Left renal cortex interstitium (tissue), 4 donors: ENCODE measurements at places on chromosomes 7 and 10.
A peak's percentile ranks its signal among the peaks of the same experiment; 100 is the strongest.

GRCh38 chr7:28091190-28091589 lies 89.4 kb downstream of the JAZF1 start:
- no peak for DNase-seq

- no peak for DNase-seq
Measured at GRCh38 chr10:1573334-1573969, 163.9 kb downstream of the ADARB2 start.

GRCh38 chr7:74396993-74397392 lies 56.7 kb upstream of the GTF2IRD1 start:
- DNase-seq = no peak

- DNase-seq = no peak
Measured at GRCh38 chr10:133023216-133023843, 64.4 kb upstream of the ADGRA1 start.

DNA sequence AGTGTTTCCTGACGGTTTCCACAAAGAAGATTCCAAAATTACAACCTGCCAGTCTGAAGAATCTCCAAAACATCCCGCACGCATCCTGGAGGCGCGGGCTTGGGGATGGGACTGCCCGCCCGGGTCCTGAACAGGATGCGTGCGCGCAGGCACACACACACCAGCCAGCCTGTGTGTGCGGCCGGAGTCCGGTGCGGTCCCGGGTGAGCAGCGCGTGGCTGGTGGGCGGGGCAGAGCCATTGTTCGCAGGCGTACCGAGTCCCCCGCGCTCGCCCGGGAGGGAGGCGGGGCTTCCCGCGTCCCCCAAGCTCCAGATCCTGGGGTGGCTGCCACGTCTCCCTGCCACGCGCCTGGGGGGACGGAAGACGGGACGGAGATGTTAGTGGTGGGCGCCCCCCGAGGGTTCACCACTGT lies 675 bp upstream of the SCD start:
- DNase-seq = peak; percentile 34

GRCh38 chr7:119984247-119984646 lies 288.7 kb upstream of the KCND2 start:
- DNase-seq = no peak

DNA sequence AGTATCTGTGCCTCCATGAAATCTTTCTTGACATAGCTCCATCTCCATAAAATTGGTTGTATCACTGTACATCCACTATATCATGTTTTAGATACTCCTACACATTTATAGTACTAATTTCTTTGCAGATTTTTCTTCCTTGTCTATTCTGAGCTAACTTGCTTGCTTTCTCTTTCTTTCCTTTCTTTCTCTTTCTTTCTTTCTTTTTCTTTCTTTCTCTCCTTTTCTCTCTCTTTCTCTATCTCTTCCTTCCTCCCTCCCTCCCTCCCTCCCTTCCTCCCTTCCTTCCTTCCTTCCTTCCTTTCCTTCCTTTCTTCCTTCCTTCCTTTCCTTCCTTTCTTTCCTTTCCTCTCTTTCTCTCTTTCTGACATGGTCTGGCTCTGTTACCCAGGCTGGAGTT lies 23.7 kb downstream of the TASOR2 start:
- DNase-seq = no peak

- no peak for DNase-seq
Measured at GRCh38 chr7:69880840-69881239, 282.6 kb downstream of the AUTS2 start.

DNA sequence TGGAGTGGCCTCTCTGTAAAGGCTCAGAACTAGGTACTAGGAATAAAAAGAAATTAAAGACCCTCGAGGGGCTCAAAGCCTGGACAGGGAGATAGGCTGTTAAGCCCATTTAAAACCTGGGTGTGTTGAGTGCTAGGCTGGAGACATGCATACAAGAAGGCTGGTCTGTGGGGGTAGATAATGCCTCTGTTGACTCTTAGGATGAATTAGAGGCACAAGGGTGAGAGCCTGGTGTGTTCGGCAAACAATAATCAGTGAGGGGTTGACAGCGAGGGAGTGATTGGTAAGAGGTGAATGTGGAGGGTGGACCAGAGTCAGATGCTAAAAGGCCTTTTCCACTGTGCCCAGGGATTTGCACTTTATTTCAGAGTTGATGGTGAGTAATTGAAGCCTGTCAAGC lies 12.7 kb downstream of the GSTO2 start:
- no peak for DNase-seq

DNA sequence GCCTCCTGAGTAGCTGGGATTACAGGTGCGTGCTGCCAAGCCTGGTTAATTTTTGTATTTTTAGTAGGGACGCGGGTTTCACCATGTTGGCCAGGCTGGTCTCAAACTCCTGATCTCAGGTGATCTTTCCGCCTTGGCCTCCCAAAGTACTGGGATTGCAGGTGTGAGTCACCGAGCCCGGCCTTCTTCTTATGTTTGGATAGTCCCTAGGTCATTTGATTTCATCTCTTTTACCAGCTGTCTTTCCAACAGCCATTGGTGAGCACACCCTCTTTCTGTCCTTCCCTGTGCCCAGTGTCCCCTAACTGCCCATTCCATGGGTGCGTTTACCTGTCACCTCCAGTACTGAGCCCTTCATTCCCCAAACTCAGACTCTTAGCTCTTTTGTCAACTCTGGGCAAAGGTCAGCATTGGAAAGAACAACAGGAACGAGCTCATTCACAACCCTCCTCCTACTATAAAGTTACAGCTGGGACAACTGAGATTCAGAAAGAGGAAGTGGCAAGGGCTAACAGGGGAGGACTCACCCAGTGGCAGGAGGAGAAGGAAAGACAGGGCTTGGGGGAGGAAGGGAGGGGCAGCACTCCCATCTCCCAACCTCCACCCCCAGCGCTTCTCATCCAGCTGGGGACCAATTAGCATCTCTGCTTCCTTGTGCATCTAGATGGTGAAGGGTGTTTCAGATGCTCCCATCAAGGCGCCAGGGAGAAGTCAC lies 5.6 kb downstream of the SSC4D start:
- DNase-seq = no peak

- DNase-seq = no peak
Measured at GRCh38 chr10:53006663-53007526, 234.3 kb upstream of the MBL2 start.

GRCh38 chr7:114755856-114756255 lies 166.0 kb upstream of the MDFIC start:
- no peak for DNase-seq

DNA sequence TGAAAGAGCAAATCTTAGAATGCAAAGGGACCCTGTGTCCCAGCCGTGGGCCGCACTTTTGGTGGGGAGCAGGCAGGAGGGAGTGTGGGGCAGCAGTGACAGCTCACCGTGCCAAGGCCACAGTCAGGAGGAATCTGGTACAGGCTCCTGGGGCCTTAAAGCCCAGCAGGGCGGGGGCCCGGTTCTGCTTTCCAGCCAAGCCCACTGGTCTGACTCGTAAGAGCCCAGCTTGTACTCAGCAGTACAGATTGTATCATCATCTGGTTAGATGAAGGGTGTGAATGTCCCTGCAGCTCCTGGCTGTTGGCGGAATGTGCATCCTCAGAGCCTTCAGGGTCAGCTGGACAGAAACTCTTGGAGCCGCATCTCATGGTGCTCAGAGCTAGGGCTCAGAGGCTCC lies 30.5 kb upstream of the TRIM8 start:
- DNase-seq = no peak

GRCh38 chr10:126073606-126074005 lies 177.2 kb downstream of the FANK1 start:
- DNase-seq = no peak

DNA sequence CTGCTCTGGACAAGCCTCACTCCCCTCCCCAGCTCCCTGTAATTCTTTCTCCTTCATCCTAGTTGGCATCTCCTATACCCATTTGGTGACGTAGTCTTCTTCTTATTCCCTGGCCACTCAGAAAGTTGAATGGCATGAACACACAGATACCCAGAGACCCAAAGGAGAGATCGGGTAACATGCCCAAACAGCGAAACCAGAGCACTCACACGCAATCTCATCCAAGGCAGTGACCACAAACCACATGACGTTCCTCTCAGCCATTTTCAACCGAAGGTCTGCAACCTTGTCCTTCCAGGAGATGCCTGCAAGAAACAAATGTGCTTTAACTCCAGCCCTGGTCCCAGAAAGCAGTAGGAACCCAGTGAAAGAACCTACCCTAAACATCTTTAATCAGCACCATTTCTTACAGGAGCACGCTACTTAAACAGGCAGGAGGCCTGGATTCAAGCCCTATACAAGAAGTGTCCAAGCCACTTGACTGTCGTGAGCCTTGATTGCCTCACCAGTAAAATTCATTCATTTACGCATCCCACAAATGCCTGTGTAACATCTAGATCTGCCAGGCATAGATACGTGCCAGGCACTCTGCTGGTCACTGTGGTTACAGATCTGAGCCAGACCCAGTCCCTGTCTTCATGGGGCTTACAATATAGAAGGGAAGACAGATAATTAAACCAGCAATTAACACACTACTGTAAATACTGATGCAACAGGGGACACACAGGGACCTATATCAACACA lies 37.1 kb downstream of the XPNPEP1 start:
- no peak for DNase-seq

GRCh38 chr7:16609842-16610450 lies 35.6 kb downstream of the ANKMY2 start:
- no peak for DNase-seq

- DNase-seq = no peak
Measured at GRCh38 chr10:1230138-1230537, 174.0 kb downstream of the WDR37 start.

DNA sequence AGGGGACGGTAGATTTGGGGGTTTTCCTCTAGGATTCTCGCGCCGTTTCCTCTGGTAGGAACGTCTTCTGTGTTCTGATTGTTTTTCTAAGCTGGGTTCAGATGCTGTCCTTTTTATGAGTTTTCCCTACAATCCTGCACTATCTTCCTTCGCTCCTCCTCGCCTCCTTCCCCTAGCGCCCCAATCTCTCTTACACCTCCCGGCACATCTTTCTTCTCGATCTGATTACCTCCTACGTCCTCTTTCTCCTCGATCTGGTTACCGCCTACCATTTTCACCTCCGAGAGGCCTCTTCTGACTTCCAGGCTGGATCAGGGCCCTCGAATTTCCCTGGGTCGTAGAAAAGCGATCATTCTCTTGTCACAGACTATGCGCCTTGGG lies 413 bp downstream of the BUD31 start:
- DNase-seq = no peak

GRCh38 chr10:5317547-5318107 lies 47.1 kb upstream of the UCN3 start:
- no peak for DNase-seq

DNA sequence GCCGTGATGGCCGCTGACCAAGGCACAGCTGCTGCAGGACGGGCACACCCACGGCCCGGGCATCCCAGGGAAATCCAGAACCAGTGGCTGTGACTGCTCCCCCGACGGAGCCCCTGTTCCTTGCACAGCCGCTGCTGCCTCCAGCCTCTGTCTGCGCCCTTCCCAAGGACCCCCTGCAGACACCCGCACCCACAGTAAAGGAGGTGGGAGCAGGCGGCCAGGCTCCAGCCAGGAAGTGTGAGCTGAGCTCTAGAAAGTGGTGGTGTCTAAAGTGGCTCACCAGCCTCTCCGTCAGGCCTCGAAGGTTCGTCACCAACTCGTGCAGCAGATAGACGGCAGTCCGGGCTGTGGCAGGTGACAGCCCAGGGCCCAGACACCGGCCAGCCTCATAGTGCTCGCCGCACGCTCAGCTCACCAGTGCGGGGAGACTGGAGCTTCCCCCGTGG lies 306.7 kb downstream of the DNAJB6 start:
- no peak for DNase-seq

DNA sequence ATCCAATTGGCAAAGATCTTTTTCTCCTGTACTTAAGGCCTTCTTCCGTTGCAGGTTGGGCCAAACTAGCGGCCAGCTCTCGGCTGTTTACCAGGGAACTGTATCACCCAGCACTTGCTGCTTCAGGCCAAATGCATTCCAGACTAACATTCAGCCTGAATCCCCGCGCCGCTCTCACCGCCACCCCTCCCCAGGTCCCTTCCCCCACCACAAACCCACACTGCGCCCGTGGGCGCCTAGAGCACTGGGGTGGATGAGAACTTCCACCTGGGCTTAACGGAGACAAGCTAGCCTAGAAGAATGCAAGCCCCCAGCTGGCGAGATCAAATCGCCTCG lies 676 bp downstream of the TCAF1 start:
- no peak for DNase-seq

GRCh38 chr7:51045319-51046102 lies 262.8 kb upstream of the GRB10 start:
- DNase-seq = no peak

- DNase-seq = no peak
Measured at GRCh38 chr10:408236-408635, 273.0 kb downstream of the ZMYND11 start.

GRCh38 chr7:56810466-56810865 lies 321.8 kb downstream of the ZNF479 start:
- DNase-seq = no peak

DNA sequence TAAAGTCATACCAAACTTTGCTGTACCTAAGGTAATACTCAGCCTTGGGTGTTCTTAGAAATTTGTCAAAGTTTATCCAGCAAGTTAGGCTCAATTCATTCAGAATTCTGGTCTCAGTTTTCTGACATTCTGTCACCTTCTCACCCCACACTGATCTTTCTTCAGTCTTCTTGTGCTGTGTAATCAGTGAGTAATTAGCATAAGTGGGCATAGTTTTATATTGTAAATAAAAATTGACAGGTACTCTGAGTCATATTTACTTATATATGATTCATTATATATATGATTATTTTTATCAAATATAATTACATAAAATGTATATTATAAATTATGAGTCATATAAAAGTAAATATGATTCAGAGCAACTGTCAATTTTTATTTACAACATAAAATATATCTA lies 170.9 kb upstream of the MAGI2 start:
- no peak for DNase-seq

DNA sequence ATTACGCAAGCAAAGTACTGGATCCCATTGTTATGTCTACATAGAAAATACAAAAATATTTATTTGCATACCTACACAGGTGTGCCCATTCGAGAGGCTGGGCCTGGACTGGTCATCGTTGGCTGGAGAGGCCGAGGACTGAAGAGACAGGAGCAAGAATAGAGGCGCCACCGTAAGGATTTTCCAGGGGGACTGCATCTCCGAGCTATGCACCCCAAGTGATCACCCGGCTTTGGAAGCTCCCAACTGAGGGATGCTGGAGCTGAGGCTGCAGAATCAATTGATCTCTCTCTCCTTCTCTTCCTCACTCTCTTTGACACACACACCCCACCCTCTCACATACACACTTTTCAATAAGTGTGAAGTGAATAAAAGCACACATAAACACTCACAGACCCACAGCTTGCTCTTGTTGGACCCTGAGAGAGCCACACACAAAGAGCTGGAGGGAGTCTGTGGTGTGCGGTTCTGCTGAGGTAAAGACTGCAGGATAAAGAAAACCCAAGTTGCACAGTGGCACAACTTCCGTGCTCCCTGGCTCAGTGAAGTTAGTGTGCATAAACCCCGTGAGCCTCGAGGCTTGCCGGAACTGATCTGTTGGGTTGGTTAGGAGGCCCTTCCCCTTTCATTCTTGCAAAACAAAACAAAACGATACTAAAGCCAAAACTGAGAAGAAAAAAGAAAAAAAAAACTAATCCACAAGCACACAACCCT lies at the start of gene AOAH:
AOAH (minus strand) TSS at position 544 of the 714 bp plus-strand sequence; CDS start at position 198, 346 bp downstream.
- DNase-seq = no peak

- no peak for DNase-seq
Measured at GRCh38 chr7:33452805-33453502, 323.6 kb downstream of the BBS9 start.
